GM18507 (cell line): ENCODE measurements at places on chromosomes 6 and 20.

DNA sequence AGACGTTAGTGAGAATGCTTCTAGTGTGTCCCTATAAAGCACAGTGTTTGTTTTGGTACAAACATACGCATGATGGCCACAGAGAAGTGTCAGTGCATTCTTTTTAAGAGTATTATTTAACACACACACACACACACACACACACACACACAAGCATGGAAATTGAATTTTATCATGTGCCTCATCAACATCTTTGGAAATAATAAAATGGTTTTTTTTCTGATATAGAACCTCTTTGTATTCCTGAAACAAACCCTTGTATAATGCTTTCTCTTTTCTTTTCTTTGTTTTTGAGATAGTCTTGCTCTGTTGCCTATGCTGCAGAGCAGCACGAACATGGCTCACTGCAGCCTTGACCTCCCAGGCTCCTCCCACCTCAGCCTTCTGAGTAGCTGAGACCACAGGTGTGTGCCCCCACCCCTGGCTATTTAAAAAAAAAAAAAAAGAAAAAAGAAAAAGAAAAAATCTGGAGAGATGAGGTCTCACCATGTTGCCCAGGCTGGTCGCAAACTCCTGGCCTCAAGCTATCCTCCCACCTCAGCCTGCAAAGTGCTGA, 116.2 kb upstream of the SYNDIG1 start:
- no peak for DNase-seq

GRCh38 chr6:37537548-37537947, 37.9 kb upstream of the CCDC167 start:
- DNase-seq = no peak

DNA sequence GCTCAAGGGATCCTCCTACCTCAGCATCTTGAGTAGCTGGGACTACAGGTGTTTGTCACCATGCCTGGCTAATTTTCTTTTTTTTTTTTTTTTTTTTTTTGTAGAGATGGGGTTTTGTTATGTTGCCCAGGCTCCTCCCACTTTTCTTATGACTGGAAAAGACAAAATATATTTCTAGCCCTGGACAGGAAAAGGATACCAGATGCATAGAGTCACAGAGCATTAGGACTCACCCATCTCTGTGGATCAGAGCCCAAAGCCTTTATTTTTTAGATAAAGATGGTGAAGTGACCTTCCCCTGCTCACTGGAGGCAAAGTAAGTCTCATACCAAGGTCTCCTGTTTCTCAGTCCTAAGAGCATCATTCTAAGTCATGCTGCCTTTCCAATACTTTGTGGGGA, 3.4 kb downstream of the TRIM10 start:
- no peak for DNase-seq

DNA sequence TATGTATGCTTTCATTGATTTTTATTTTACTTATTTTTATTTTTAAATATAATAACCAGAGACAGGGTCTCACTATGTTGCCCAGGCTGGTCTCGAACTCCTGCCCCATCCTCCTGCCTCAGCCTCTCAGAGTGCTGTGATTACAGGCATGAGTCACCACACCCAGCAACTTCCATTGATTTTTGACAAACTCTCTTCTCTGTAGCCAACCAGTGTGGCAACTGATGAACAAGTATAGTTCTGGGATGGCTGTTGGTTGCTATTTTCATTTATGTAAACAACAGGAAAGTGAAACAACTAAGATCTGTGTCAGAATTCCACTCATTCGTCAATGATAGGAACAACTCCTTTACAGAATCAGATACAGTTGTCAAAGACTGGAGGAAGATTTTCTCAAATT, 356.7 kb upstream of the JARID2 start:
- DNase-seq = no peak

DNA sequence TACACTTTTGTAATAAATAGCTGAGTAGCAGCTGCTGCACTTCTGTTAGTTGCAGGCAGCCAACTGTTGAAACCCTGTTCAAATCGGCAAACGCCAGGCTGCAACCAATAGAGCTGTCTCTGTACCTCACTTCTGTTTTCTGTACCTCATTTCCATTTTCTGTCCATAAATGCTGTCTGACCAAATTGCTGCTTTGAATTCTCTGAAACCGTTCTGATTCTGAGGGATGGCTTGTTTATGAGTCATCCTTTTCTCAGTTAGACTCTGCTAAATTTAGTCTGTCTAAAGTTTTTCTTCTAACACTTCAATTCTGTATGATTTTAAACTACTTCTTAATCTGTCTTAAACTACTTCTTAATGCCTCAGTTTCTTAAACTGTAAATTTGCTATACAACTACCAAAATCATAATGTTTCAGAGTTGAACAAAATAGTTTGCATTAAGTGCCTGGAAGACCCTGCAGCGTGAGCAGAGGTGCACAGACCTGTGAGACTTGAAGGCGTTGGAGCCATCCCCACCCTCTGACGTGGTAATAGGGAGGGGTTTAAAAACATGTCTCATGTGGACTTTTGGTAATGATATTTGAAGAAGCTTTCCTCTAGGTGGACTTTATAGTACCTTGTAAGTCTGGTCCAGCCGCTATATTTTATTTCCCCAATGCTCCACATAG, 9.6 kb downstream of the BTNL2 start:
- no peak for DNase-seq

GRCh38 chr6:103105686-103106085, 1712.2 kb downstream of the GRIK2 start:
- DNase-seq = no peak

DNA sequence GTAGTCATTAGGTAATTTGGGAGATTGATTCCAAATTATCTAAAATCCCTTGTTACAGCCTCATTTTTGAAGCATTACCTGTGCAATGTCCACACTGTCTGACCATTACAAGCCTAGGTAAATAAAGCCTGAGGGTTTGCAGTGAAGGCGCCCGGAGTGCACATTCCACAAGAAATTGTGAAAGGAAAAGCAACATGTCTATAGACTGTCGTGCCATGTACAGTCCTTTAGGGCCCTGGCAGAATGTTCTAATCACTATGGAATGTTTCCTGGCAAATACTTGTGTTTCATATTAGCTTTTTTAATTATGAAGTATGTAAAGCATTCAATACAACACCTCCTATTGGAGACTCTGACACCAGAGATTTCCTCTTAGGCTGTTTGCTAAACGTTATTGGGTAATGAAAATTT, 28.9 kb downstream of the PREP start:
- no peak for DNase-seq

DNA sequence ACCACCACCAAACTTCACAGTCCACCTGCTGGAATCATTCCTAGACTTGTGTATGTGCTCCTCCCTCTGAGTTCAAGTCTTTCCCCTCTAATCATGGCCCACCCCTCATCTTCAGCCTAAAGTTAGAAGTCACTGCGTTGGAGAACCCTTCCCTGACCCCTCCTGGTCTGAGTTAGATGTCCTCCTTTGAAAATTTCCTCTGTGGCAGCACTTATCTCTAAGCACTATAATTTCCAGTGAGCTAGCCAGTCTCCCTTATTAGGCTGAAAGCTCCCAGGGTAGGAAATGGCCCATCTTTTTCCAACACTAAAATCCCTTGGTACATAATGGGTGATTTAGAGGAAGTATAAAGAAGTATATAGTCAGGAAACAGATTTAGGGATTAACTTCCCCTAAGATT, 63.2 kb downstream of the SESN1 start:
- no peak for DNase-seq

DNA sequence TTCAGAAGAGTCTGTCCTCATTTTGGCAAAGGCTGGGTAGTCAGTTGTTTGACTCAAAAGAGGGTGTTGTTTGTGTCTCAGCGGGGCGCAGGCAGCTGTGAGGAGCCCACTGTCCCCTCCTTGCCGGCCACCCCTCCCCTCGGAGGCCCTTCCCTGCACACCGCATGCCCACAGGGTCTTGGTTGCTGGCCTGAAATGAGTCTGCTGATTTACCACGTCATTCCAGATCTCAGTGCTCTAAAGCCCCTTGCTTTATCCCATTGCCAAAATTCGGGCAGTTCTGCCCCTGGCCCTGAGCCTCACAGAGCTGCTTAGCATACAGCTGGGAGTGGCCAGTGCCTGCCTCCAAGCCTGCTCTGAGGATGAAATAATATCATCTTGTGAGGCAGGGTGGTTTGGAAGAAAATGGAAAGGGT, 220.7 kb downstream of the UST start:
- no peak for DNase-seq

DNA sequence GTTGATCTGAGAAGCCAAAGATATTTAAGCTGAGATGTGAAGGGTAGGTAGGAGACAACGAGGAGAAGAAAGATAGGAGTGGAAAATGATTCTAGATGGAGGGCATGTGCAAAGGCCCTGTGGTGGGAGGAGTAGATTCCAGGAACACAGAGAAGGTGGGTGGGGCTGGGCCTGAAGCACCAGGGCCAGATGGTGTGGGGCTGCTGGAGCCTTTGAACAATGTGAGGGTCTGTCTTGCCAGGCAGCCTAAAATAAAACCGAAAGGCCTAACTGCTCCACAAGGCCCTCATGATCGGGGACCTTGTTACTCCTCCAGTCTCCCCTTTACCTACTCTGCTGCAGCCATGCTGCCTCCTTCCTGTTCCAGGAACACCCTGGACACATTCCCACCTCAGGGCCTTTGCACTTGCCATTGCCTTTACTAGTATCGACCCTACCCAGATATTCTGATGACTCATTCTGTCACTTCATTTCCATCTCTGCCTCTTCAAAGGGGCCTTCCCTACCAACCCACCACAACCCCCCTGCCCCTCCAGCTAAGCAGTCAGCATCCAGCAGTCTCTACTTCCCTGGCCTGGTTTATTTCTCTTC, 20.0 kb downstream of the FAM110A start:
- DNase-seq = no peak

GRCh38 chr6:76876922-76877553, 586.3 kb downstream of the HTR1B start:
- DNase-seq = no peak

- DNase-seq = no peak
Measured at GRCh38 chr6:53944543-53944942, 149.7 kb downstream of the LRRC1 start.

DNA sequence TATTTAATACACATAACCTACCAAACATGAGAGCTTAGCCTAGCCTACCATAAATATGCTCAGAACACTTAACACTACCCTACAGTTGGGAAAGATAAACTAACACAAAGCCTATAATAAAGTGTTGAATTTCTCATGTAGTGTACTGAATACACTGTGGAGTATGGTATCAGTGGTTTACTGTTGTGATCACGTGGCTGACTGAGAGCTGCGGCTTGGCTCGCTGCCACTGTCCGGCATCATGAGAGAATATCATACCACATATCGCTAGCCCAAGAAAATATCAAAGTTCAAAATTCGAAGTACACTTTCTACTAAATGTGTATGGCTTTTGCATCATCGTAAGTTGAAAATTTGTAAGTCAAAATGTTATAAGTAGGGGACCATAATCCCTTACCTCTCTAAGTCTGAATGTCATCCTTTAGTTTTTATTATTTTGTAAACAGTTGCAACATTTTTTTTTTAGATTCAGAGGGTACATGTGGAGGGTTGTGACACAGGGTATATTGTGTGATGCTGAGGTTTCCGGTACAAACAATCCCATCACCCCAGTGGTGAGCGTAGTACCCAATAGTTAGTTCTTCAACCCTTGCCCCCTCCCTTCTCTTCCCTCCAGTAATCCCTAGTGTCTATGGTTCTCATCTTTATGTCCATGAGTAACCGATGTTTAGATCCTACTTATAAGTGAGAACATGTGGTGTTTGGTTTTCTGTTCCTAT, 14.6 kb upstream of the TAAR1 start:
- no peak for DNase-seq

GRCh38 chr20:11302436-11302835, 615.3 kb upstream of the BTBD3 start:
- DNase-seq = no peak

- no peak for DNase-seq
Measured at GRCh38 chr6:144194293-144194810, 44.0 kb downstream of the STX11 start.

DNA sequence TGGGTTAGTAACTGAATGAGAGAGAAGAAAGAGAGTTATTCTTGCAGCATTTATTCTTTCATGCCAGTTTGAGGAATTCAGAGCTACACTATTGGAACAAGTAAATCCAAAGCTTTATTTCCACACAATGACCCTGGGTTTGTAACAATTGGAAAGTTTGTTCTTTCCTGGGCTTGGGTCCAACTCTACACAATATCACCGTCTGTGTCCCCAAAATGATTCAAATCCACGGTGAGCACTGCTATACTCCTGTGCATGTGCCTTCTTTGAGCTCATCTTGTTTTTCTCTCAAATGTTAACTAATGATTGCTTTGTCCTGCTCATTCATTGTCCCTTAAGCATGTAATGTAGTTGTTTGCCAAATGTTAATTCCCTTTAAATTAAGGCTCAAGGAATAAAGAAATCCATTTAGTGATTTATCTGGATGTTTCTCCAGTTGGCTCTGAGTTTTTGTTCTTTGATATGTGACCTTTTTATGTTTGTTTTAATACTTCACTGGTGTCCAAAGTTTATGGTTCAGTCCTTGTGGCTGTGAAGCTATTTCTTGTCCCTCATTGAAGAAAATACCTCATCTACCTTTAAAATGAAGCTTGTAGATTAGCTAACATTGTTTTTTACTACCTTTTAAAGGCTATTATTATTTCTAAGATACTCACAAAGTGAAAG, 20.5 kb upstream of the CRISP3 start:
- DNase-seq = no peak

DNA sequence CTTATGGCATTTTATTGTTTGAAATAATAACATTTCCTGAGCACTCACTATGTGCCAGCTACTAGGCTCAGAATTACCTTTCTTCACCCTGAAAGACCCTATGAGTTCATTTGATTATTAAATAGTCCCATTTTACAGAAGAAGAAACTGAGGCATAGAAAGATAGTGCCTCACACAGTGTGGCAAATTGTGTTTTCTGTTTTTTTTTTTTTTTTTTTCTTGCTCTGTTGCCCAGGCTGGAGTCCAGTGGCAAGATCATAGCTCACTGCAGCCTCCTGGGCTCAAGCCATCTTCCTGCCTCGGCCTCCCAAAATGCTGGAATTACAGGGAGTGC, 59.7 kb upstream of the PTPN1 start:
- no peak for DNase-seq

GRCh38 chr20:10842116-10842515, 168.3 kb upstream of the JAG1 start:
- no peak for DNase-seq

GRCh38 chr6:169533301-169534038, 168.4 kb downstream of the WDR27 start:
- DNase-seq = no peak

DNA sequence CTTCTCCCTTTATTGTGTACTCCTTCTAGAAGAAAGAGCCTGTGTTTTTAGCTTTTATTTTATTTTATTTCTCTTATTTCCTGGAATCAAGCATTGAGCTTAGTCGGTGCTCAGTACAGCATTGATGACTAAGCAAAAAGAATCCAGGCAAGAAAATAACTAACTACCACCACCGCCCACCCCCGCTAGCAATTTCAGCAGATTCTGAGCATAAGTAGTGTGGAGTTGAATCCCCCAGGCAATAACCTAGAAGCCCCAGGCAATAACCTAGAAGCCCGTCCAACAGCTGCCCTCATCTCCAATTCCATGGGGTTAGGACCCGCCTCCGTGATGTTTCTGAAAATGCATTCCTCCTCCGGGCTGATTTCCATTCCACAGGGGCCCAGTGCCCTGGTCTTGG, 258.0 kb upstream of the TAB2 start:
- no peak for DNase-seq

GRCh38 chr6:25659633-25660368, 7.8 kb downstream of the SCGN start:
- DNase-seq = no peak
